ENCODE measurements at places on chromosomes 16 and 17.

GRCh38 chr17:64130559-64131001, 636 bp upstream of the ERN1 start:
- no peak for DNase-seq

DNA sequence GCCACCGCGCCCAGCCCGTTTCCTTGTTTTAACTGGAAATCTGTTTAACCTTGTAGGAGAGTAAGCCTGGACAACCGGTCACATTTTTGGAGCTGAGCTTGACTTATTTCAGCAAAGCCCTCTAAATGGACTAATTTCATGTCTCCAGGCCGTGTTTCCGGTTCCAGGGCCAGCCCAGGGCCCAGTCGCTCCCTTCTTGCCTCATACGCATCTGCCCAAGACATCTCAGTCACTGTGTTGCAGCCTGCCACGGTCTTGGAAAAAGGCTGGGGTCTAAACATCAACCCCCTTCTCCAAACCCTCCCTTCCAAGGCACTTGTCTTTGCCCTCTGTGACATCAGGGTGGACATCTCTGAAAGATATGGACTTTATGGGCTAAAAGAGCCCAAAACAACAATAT, 18.9 kb downstream of the PLEKHG4 start:
- no peak for DNase-seq

DNA sequence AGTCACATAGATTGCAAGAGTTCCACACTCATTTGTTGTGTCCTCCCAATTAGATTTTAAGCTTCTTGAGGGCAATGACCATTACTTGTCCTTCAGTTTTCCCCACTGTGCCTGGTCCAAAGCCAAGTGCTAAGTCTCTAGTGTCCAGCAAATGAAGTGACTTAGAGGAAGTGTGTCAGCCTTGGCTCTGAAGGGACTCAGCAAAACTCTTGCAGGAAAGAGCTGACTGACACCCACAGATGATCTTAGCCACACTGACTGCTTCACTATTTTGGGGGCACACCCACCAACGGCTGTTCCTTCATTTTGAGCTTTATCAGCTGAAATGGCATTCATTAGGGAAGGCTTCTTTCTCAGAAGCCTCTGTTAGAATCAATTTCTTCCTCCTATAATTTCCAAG, 358.1 kb downstream of the UTP18 start:
- no peak for DNase-seq

DNA sequence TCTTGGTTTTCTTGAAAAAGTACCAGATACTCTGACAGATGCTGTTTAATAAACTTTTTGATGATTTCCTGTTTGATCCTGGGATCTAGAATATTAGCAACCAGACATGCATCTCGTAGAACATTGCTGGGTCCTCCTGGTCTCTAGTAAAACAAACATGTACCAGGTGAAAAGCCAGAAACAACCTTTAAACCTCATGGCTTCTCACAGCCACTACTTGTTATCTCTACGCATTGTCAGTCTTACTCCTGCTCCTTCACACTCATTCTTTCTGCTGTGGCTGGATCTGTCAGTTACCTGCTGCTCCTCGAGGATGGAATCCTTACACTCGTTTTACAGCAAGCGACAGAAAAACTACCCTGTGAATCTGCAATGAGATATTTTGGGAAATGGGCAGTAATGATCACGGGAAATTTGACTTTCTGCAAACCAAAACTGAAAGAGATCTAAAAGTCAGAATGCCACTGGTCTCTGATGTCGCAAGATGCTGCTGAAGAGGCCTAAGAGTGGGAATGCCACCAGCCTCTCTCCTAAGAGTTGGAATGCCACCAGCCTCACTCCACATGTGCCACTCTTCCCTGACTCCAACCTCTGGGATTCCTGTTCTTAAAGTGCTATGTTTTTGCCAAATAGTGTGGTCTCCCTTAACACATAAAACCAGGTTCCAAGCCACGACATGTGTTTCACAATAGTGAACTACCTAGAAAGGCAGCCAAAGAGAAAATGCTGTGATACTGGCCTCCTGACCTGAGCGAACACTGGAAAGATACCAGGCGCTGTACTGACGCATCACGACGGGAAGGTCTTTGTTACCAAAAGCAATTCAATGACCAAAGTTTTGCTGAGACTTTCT, 86.3 kb downstream of the VPS53 start:
- no peak for DNase-seq

- no peak for DNase-seq
Observed at GRCh38 chr16:77213542-77214106, 14.4 kb downstream of the SYCE1L start.

- DNase-seq, result no peak
Observed at GRCh38 chr16:79067600-79067999, 532.9 kb downstream of the MAF start.

- DNase-seq, result no peak
Observed at GRCh38 chr16:74623214-74623838, 16.4 kb upstream of the GLG1 start.

GRCh38 chr17:67469208-67469980, 92.3 kb downstream of the PITPNC1 start:
- no peak for DNase-seq

DNA sequence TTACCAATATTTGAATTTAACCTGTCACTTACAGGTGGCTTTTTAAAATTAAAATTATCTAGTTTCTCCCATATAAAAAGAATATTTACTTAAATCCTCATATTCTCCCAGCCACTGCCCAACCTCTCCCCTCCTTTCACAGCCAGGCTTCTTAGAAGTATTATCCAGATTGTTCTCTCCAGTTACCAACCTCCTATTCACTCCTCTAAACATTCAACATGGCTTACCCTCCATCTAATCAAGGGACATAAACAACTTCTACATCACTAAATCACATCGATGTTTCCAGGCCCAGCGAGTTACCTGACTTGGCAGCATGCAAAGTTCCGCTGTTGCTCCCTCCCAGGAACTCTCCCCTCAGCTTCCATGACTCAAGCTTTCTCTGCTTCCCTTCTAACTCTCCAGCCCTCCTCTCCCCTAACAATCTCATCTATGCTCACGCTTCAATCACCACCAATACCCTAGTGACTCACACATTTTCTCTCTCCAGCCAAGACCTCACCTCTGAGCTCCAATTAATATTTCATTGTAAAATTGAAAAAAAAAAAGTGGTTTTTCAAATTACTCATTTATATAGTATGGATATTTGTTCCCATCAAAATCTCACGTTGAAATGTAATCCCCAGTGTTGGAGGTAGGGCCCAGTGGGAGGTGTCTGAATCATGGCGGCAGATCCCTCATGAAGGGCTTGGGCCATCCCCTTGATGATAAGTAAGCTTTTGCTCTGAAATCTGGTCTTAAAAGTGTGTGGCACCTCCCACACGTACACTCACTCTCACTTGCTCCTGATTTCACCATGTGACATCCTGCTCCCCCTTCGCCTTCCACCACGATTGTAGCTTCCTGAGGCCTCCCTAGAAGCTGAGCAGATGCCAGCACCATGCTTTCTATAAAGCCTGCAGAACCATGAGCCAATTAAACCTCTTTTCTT, 88.5 kb downstream of the HELZ start:
- no peak for DNase-seq

DNA sequence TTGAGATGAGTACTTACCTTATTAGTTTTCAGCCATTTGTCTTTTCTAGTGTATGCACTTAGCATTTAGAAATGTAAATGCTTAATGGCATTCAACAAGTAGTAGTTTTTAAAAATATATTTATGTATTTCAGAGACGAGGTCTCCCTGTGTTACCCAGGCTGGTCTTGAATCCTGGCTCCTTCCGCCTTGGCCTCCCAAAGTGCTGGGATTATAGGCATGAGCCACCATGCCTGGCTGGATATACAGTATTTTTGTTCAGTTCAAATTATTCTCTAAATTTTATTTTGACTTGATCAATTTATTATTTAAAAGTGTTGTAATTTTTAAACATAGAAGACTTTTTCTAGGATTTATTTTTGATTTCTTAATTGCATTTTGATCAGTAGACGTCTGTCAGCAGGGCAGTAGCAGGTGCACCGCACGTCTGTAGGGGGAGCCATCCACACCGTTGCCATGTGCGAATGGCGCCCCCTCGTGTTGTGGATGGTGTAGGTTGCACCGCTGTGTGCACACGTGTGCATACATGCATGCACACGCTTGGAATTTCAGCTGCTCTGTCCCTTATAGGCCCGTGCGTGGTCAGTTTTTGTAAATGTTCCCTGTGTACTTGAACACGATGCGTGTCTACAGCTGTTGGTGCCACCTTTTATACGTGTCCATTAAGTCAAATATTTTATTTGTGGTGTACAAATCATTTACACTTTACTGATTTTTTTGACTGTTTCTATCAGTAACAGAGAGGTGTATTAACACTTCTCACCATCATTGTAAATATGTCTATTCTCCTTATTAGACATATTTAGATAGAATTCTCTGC, 30.6 kb downstream of the RPTOR start:
- peak; percentile 22 for DNase-seq

DNA sequence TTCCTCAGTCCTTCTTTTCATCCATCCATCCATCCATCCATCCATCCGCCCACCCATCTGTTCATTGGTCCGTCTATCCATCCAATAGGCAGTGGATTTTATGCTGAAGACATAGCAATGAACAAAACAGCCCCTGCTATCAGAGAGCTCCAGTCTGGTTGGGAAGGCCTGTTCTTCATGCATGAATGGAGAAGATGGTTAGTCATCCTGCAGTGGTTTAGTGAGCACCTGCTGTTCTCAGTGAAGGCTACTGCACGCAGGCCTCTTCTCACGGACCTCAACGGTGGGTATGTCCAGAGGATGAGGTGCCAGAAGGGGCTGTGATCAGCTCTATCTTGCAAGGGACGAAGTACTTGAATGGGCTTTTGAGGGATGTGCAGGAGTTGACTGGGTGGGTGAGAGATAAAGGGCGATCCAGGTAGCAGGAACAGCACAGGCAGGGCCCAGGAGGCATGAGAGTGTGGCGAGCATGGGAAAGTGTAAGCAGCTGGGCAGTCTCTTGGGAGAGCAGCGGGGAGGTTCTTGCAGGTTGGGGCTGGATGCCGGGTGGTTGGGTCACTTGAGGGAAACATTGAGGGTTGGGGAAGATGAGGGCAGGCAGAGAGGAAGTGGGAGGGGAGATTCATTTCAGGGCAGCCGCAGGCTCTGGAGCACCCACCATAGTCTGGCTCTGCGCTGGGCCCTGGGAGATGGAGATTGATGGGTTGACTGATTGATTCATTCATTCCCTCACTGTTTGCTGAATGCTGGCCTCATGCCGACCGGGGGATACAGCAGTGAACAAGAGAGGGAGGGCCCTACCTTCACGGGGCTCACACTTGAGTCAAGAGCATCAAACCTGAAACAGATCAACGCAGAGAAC, 115.0 kb upstream of the CIBAR2 start:
- DNase-seq, result no peak

DNA sequence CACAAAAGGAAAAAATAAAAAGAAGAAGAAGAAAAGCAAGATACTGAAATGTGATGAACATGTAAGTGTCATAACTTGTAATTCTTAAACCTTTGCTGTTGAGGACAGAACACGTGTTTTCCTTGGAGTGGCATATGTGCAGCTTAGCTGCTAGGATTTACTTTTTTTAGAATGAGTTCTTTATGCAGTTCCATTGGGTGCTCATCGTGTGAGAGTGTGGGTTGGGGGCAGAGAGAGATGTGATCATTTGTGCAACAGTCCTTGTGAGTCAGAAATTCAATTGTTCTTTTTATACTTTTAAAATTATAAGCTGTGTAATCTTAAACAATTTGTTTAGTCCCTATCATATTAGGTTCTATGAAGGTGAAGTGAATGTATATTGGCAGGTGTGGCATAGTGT, 5.5 kb upstream of the DHRS11 start:
- no peak for DNase-seq

- DNase-seq, result no peak
Observed at GRCh38 chr17:48814504-48814903, 2.5 kb downstream of the TTLL6 start.

DNA sequence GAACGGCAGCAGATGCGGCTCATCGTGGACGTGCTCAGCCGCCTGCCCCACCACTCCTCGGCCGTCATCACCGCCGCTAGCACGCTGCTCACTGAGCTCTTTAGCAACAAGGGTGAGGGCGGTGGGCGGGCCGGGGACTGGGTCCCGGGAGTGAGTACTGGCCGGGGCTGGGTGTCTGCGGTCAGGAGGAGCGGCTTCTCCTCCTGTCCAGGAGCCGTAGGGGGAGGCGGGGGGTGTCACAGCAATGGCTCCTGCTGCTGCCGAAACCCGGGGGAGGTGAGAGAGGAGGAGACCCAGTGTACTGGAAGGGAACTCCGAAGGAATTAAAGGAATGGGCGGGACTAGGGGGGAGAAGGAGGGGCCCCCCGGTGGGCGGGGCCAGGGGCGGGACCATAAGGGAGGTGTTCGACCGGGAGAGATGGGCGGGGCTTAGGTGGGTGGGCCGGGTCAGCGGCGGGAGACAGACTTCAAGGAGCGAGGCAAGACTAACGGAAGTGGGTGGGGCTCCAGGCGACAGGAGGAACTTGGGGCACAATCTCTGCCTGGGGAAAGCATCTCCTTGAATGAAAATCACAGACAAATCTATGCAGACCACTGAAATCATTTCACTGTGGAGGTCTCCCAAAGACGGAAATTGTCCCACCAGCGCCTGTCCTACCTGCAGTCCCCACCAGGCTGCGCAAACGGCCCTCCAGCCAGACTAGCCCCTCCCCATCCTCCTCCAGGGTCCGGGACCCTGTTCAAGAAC, 2.4 kb downstream of the NAGS start:
- DNase-seq, result peak; percentile 88

DNA sequence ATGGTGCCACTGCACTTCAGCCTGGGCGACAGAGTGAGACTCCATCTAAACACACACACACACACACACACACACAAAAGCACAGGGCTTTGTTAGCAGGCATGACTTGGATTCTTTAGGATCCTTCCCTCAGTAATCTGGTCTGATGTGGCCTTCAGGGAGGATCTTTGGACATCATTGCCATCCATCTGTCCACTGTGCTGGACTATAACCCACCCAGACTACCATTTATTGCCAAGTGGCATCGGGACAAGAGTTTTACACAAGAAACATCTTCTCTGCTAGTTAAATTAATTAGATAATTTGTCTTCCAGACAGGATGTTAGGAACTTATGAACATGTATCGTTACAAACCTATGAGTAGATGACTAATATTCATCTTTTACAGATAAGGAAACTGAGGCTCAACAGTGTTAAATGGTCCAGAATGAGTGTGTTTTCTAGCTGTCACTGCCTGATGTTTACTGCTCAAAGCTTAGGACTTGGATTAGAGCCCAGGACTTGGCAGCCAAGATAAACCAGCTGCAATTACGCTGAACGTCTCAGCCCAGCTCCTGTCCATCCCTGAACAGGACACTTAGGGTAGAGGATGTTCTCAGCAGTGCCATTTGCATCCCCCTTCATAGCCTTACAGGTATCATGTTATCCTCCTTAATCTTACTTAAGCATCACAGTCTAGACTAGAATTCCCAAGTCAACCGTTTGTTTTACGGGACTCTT, 285.8 kb downstream of the WWOX start:
- no peak for DNase-seq

DNA sequence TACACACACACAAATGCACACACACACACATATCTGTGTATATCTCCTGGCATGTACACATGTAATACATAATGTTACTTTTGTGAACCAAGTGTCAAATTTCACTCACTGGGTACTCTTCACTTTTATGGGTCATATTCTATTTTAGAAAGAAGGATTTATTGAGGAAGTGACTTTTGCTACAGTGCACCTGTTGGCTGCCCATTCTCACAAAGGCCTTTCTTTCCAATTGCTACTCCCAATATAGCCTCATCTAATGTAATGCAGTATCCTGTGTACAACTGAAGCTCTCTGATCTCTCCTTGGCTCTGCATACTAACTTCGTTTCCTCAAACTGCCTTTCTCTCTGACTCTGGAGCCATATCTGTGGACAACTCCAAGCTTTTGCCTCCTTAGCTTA, 107.5 kb downstream of the ABCA8 start:
- no peak for DNase-seq

GRCh38 chr16:31441956-31442355, 633 bp downstream of the ZNF843 start:
- DNase-seq, result no peak

Data from AG09319 (cell line).